ENCODE measurements at places on chromosomes 7 and 10.

GRCh38 chr10:115001506-115002381 lies 63.7 kb downstream of the TRUB1 start:
- peak; percentile 73 for DNase-seq

GRCh38 chr10:29987471-29987870 lies 71.9 kb downstream of the JCAD start:
- DNase-seq: no peak

- no peak for DNase-seq
These were observed 574.6 kb downstream of the GALNT17 start for GRCh38 chr7:71706597-71706975.

DNA sequence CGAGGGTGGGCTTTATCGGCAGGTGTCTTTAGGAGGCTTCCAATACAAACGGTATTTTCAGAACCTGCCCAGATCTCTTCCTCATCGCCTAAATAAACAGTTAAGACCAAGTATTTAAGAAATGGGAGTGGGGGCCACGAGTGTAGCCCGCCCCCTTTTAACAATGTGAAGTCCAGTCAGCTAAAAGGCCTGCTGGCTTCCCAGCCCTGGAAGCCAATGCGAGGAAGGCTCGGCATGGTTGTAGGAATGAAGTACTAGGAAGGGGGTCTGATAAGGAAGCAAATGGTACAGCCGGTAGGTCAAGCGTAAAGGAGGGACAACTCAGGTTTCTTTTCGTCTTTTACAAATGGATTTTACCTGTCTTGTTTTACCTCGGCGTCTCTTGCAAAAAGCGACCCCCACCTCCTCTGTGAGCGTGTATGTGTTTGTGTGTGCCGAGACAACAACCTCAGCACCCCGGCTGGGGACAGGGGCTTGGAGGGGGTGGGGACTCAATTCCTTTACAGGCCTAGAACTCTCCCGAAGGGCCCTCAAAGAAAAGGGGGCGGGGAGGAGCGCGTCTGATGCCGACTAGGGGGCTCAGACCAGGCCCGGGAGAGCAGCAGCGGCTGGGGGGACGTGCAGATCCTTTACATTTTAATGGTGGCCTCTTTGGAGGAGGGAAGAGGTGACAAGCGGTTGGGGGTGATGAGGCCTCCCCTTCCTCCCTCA lies 147.6 kb downstream of the GPR85 start:
- DNase-seq: peak; percentile 50

DNA sequence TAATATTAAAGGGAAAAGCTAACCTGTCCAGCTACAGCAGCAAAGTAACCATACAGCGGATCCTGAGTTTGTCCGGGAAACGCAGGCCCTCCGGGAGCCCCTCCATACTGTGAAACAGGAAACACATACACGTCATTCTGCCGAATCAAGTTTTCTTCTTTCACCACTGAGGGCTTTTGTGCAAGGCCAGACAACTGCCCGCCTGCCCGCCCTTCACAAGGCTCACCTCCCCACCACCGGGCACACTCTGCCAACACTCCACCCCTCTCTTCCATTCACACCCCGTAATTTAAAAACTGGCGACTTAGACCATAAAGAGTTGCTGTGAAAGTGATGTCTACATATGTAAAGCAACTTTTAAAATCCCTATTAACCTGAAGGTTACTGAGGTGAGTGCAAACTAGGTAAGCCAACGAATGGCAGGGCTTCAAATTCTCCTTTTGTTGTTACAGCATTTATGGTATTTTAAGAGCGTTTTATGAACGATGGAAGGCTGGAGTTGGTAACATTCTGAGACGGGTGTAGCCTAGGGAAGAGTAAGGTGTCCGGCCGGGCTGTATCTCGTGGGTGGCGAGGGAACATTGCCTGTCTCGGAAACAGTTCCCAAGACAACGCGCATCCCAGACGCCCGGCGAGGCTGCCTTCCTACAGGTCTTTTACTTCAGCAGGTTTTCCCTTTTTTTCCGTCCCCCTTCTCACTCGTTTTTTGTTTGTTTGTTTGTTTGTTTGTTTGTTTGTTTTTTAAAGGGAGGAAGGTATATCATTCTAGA lies 817 bp downstream of the SRI start:
- DNase-seq: peak; percentile 63

DNA sequence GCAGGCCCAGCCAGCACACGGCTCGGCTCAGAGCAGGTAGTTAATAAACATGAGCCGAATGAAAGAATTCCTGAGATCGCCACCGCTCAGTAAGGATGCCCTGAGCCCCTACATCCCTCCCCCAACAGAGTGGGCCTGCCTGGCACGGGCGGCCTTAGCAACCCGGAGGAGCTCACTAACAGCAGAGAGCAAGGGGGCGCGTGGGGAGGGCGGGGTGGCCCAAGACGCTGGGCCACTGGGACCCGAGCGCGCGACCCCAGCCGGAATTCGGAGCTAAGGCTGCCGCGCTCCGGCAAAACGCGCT lies 403 bp upstream of the ENO4 start:
- DNase-seq: no peak

Measured in MM.1S (cell line).